ENCODE measurements at places on chromosomes 5 and 9.

DNA sequence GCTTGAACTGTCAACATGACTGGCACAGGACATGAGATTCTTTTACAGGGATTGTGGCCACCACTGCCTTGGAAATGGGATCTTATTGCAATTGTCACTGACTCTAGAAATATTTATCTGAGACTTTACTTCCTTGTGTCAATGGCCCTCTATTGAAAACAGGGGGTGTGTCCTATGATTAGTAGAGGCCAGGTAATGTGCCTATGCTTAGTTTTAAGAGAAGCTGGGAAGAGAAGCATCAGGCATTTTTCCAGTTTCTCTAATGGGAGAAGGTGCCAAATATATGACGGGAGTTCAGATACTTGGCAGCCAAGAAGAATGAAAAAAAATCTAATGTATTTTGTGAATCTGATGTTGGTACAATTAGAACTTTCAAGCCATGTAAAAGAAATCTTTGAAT lies 73.9 kb upstream of the VCAN start:
- no peak for ATAC-seq

- ATAC-seq = no peak
Measured at GRCh38 chr9:30382271-30382670, 2002.2 kb upstream of the ACO1 start.

DNA sequence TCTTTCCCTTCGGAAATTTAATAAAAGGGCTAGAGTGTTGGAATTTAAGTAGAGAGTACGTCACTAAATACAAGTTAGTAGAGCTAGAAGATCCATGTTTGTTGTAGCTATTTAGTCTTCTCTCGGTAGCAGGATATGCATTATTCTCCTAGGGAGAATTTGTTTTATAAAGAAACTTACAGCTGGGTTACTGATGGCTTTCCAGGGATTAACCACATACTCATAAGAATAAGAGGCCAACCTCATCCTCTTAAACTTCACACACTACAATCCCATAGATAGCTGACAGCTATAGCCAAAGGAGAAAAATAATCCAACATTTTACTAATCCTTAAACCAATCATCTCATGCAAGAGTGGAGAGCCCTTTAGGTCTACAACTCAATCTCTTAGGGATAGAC lies 43.0 kb downstream of the TLE1 start:
- no peak for ATAC-seq

DNA sequence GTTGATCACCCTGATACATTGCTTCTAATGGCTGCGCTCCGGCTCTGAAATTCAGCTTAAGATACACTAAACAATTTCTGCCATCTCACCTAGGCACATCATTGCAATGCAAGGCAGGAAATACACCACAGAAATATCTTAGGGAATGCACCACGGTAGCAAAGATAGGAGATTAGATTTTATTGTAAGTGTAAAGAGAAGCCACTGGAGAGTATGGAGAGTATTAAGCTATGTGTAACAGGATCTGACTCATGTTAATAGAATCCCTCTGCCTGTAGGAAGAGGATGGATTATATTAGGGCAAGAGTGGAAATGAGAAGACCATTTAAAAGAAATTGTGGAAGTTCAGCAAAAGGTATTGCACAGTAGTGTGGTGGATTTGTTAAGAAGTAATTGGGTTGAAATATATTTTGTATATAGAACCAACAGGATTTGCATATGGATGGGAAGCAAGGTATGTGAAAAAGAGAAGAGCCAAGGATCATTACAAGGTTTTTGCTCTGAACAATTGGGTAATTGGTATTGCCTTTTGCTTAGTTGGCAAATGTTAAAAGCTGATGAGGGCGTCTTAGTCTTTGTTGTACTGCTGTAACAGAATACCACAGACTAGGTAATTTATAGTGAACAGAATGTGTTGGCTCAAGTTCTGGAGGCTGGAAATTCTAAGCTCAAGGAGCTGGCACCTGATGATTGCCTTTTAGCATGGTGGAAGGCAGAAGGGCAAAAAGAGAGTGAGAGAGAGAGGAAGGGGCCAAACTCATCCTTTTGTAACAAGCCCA lies 636.1 kb downstream of the PSAT1 start:
- no peak for ATAC-seq

GRCh38 chr5:160799184-160799583 lies 52.8 kb downstream of the ATP10B start:
- ATAC-seq = no peak

DNA sequence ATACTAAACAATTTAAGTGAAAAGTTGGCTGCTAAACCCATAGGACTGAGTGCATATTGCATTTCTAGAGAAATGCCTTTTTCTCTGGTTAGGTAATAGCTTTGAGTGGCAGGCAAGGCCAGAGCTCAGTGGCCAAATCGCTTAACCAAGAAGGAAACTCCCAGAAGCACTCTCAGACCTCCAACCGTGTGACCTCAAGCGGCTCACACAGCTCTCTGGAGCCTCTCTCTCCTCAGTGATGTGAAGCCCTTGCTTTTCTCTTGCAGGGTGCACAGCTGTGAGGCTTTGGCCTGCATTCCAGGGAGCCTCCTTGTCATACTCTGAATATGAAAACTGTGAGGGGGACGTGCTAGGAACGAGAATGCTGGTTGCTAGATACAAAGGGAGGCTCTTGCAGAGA lies 106.7 kb downstream of the INSYN2B start:
- ATAC-seq = peak; percentile 52

DNA sequence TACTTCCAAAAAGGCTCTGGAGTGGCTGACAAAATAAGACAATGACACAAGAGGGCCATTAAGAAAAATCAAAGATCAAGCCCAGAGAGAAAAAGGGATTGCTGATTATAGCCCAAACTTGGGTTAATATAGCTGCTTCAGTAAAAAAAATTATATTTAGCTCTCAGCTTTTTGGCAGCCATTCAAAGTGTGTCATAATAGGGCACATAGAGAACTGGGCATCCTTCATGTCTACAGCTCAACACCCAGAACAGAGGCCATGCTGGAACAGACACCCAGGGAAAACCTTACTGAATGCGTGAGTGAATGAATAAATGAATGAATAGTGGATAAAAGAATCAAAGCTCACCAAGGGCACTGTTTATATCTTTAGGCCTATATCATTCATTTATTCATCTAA lies 110.1 kb downstream of the SLIT3 start:
- ATAC-seq = no peak

- no peak for ATAC-seq
Measured at GRCh38 chr9:114343471-114344187, 14.0 kb downstream of the ORM2 start.

DNA sequence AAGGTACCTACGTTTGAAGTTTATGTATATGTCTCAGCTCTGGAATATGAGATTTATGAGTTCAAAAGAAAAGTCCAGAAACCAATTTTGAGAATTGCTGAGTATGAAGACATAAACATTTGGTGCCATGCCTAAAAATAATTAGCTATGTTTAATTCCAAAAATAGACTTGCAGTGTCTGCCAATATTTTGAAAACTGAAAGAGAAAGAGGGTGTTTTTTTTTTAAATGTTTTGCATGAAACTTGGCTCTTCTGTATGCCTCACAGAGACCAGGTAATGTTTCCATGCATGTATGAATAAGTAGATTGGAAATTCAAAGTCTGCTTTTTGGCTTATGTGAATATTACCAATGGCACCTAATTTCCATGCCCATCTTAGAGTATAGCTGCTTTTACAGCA lies 634.4 kb upstream of the C9orf72 start:
- ATAC-seq = no peak

Data from motor neuron (in vitro differentiated cells).